Stimulated activated CD4-positive, alpha-beta T cell treated with anti-CD3 and anti-CD28 coated beads, Interleukin-1b, Interleukin-23, amount 100 ng/mL, for 24 hours (primary cell): ENCODE measurements at places on chromosomes 1 and 21.

GRCh38 chr1:96362623-96363022, 359.0 kb upstream of the PTBP2 start:
- no peak for DNase-seq

DNA sequence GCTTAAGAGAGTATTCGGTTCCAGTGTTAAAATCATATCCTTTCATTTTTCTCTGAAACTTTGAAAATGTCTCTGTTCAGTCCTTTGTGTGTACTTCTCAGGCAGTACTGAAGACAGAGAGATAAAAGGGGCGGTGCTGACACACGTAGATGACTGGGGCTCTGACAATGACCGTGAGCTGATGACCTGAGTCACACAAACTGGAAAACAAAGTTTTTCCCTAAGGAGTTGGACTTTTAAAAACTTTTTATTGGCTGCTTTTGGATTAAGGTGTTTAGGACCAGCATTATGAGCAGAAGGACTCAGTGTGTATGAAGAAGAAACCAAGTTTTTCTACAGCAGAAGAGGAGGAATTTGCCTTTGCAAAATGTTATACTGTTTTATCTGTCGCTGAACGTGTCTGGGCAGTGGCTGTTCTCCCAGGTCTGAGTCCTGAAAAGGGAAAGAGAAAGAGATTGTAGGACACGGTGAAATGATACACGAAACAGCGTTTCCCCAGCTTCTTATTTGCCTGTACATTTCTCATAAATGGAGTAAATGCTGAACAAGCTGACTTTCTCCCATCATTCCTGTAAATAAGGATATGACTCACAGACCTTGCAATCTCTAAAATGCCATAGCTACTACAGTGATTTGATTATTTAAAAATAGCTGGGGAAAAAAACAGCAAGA, 51.5 kb downstream of the MAP3K7CL start:
- no peak for DNase-seq

- no peak for DNase-seq
Measured at GRCh38 chr21:17128132-17128531, 384.7 kb upstream of the CXADR start.

- DNase-seq: no peak
Measured at GRCh38 chr1:5850503-5850902, 141.7 kb downstream of the NPHP4 start.

DNA sequence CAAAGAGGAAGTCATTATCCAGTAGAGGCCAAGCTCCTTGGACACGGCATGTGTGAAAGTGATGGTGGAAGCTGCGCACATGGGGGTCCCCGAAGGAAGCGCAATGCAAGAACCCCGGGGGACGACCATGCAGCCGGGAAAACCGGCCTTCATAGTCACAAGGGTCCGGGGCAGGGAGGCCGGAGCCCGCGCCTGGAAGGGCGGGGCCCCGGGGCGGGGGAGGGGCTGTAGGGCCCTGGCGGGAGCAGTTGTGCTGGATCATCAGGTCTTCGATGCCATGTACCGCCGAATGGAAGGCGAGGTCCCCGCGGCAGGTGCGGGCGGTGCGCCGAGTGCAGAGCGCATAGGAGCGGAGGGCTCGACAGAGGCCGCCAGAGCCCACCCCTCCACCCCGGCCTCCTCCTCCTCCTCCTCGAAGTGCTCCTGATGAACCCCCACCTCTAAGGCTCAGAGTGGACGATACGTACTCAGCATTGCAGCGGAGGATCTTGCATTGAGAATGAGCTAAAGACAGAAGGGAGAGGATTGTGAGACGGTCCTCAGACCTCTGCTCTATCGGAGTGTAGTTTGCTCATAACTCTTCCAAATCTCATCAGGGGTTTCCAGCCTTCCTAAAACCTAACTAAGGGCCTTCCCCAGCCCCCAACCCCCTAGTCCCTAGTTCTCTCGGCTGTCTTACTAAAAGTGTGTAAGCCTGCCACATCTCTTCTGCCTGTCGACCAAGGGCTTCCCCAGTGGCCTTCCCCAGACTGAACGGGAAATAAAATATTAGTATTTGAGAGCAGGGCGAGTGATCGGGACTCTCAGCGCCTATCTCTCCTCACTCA, 2.1 kb downstream of the HJV start:
- no peak for DNase-seq

DNA sequence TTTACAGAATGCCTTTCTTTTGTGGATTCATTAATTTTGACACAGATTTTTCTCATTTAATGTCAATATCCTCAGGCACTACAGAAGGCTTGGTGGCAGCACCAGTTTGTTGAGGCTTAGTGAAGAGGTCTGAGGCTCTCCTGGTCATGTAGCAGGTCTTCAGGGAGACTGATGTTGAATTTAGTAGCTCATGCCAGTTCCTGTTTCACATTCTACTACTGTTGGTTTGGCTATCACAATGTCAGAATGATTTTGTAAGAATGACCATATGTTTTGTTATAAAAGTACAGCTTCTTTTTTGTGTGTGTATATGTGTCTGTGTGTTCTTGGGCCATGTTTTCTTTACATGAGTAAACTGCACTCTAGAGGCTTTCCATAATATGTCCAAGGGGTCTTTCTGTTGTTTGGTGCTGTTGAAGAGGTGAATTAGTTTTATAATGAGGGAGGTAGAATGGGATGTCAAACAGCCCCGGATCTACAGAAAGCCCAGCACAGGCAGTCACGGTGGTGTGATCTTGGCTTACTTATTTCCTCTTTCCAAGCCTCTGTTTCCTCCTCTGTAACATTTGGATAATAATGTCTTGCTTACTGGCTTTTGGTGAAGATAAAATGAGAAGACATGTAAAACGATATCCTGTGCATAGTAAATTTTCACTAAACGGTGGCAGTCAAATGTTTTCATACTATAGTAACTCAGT, 32.0 kb downstream of the C1orf21 start:
- DNase-seq: no peak

- no peak for DNase-seq
Measured at GRCh38 chr1:187203257-187203656, 374.5 kb downstream of the PLA2G4A start.
